Sciatic nerve (tissue), 2 donors: ENCODE measurements at places on chromosomes 3 and 15. TPM values are rescaled to one million over a fixed set of nuclear protein-coding genes. Genes with fewer than 3 reads are reported as not detected.

Gene CACNA2D2
- total RNA-seq = 1.8 TPM

Gene CIDEC
- total RNA-seq = 13.6 TPM

Gene GOLGA6L6
- total RNA-seq = not detected

Gene ACTC1
- 0.94 TPM for total RNA-seq

Gene GABRR3
- not detected for total RNA-seq

Gene PLA2G4F
- not detected for total RNA-seq

Gene ALDH1A3
- total RNA-seq = 48.3 TPM

GRCh38 chr3:105158286-105158685 is 208.4 kb upstream of the ALCAM start:
- DNase-seq = no peak

DNA sequence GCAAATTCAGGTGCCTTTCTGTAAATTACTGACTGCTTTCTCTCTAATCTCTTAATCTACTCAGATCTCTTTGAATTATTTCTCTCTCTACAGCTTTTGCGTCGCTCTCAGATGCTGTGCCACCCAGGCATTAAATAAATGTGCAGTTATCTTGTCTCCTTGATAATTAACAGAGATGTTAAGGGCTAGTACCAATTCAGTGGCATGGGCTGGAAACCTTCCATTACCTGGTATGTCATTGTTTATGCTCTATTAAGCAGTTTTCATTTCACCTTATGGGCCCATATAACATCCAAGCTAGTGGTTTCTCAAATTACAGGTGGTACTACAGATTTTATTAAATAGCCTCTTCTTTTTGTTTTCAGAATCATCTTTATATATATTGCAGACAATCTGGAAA is 66.0 kb downstream of the PEX5L start:
- DNase-seq = no peak

GRCh38 chr15:96428742-96429141 is 98.2 kb downstream of the NR2F2 start:
- no peak for DNase-seq

- no peak for DNase-seq
These were observed 48.9 kb downstream of the CYP11A1 start for GRCh38 chr15:74318376-74319137.

DNA sequence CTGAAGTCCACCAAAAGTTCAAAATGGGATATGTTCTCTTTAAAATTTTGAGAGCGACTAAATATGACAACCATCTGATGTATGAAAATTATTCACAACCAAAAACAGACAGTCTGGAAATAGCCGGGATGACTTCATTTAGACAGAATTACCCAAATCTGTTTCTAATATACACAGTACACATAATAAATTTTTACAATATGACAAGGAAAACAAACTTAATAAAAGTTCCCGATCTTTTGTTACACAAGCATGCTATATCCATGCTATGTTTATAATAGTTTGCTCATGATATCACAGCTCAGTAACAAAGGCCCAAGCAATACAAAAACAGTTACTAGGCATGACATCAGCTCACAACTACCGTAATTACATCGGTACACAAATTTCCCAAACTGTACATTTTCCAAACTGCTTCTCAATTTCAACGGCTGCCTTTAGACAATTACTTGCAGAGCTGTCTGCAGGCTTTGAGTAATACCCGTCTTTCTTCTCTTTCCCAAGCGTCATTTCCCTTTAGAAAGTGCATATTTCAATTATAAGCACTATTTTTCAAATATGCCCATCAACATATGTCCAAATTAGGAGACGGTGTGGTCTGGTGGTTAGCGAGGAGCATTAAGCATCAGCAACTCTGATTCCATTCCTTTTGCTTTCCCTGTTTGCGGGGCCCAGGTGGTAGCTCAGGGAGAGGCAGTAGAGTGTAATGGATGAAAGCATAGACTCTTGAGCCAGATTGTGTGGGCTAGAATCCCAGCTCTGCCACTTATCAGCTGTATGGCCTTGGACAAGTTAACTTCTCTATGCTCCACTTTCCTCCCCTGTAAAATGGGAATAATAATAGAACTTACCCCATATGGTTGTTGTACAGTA is 481.2 kb downstream of the FOXP1 start:
- DNase-seq = no peak

- no peak for DNase-seq
These were observed 276.5 kb upstream of the KCNMB2 start for GRCh38 chr3:178259703-178260102.

GRCh38 chr3:18556001-18556408 is 130.9 kb upstream of the SATB1 start:
- DNase-seq = no peak

DNA sequence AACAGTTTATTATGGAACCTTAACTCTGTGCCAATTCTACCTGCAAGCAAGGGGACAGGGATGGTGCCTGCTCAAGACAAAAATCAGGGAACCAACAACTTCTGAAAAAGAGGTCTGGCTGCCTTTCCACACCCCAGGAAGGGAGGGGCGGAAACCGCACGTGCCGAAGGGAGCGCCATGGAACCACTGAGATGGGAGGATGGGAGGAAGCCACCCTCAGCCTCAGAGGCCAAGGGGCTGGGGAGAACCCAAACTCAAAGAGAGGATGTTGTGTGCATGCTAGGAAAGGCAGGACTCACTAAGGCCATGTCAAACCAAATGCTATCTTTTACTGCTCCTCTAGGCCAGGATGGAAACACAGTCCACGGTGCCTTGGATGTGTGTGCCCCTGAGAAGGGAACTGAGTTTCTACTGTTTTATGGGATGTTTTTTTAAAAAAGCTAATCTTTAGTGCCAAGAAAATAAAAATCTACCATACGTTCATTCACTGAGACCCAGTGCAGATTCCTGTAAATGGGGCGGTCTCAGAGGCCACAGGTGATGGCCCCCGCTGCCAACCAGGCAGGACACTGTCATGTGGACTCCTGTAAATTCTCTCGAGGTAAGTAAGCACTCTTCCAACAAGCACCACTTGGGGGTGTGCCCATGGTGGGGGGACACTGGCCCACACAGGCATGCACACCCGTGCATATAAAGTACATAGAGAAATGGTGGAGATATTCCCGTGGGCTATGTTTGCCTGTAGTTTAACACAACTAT is 20.5 kb downstream of the SRPRB start:
- DNase-seq = no peak

GRCh38 chr3:17964108-17964507 is 221.7 kb upstream of the TBC1D5 start:
- no peak for DNase-seq

DNA sequence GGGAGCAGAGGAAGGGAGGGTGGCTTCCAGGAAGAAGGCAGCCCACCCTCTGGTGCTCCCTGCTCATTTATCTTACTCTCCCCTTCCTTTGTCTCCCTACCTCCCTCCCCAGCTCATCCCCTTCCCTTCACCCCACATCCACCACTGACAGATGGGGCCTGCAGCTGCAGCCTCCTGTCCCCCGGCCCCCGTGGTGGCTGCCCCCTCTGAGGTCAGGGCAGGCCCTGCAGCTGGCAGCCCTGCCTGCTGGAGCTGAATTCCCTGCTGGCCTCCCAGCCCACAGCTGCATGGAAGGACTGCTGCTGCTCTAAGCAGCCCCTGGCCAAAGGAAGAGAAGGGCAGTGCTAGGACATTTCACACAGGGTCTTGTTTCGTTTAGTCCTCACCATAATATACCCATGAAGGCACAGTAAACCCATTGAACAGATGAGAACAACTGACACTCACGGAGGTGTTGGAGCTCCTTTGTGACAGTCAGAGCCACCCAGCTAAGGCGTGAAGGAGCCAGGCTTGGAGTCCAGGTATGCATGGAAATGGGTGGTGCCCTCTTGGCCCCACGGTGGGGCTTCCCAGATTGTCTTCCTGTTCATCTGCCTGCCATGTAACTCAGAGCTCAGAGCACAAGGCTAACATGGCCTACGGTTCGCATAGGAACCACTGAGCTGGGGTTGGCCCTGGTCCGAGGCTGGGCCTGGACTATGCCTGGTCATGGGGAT is 121.7 kb upstream of the PRR20G start:
- DNase-seq = peak; percentile 38

DNA sequence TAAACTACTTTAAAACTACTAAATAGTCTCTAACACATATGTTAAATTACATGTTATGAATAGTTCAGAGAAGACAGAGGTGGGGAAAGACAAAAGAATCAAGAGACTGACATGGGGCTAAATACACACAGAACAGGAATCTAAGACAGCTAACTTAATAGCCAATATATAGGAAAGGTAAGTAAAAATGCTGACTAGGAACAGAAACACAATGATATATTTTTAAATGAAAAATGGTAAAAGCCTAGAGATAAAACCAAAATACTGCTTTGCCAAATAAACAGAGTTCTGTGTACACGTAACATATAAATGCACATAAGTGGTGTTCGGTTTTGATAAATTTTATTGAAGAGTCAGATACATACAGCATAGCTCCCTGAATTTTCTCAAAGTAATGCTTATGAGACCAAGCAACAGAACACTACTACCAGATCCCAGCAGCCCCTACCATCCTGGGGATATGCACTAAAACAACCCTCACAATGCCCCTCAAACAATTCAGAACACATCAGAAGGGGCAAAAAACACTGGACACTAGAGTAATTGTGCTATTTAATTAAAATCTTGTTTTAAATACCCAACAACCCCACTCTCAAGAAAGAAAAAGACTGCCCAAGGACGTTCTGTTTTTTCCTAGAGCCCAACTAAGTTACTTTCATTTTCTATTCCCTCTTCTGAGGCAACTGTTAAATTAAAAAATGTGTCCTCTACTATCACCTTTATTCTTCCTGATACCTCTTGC is 121.1 kb downstream of the ADAM10 start:
- DNase-seq = no peak

DNA sequence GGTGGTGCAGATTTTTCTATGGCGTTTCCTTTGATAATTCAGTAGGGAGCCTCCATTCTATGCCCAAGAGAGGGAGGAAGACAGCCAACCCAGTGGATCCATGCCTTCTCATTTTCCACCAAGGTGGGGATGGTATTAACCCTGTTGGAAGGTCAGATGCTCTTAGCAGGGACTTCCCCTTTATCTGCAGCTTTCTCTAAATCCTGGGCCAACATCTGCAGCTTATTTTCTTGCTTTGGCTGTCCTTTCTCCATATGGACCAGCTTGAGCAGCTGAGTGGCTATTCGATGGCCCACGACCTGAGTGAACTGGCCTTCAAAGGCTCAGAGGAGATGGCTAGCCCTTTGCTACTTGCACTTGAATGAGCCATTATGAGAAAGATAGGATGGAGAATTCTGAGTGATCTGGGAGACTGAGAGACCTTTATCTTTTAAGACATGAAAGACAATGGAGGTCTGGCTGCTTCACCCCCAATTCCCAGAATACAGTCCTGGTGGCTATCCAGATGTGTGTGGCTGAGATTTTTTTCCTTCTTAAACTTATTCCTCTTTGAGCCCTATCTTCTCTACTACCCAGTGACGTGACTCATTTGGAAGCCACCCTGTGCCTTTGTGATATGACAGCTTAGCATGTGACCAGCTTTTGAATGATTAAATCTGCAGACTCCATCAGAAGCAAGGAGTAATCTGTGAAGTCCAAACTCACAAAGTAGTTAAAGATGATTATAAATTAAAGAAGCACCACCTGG is 39.6 kb upstream of the TRAK1 start:
- no peak for DNase-seq

- DNase-seq = no peak
These were observed 66.5 kb upstream of the MAP4 start for GRCh38 chr3:48082580-48083184.

DNA sequence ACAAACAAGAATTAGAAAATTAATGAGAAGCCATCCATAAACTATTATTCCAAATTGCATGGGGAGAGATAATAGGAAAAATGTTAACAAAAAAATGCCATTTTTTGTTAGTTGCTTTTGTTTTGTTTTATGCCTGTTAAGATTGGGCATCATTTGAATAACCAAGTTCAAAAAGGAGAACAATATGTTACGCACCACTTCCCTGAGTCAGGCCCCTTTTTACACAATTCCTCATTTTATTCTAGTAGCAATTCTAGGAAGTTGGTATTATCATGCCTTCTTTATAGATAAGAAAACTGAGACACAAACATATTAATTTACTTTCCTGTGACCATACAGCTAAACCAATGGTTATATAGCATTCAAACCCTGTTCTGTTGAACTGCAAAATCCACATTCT is 736.9 kb upstream of the CCDC54 start:
- DNase-seq = no peak

- DNase-seq = no peak
These were observed 339.4 kb upstream of the GRM7 start for GRCh38 chr3:6521369-6522113.

DNA sequence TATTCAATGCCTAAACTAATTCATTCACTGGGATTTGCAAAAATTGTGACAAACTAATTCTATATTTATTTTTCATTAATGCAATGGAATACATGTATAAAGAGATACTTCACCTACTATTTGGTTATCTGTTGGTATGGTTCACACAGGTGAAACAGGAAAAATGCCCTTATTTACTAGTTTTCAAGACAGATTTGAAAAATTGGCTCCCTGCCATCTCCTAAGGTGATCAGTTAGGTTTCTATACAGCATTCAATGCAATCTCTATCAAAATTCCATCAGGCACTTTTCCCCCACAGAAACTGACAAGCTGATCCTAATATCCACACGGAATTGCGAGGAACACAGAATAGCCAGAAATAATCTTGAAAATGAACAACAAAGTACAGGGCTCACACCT is 101.1 kb downstream of the DLG1 start:
- DNase-seq = no peak

DNA sequence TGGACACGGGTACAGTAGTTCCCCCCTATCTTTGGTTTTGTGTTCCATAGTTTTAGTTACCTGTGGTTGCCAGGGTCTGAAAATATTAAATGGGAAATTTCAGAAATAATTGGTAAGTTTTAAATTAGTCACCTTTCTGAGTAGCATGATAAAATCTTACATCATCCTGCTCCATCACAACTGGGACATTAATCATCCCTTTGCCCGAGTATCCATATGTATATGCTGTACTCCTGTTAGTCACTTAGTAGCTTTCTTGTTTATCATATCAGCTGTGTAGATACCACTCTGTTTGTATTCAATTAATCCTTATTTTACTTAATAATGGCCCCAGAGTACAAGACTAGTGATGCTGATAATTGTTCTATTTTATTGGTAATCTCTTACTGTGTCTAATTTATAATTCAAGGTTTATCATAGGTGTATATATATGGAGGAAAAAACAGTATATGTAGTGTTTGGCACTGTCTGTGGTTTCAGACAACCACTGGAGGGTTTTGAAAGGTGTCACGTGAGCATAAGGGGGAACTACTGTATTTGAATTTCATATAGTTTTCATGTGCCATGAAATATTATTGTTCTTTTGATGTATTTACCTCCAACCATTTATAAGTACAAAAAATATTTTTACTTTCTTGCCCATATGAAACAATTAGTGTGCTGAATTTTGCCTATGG is 41.4 kb downstream of the CTDSPL2 start:
- no peak for DNase-seq
